ENCODE measurements at places on chromosomes 2 and 18. TPM values are rescaled to one million over a fixed set of nuclear protein-coding genes. Genes with fewer than 3 reads are reported as not detected.
A peak's percentile ranks its signal among the peaks of the same experiment; 100 is the strongest.

POTEI gene
- not detected for total RNA-seq

TM4SF20 gene
- not detected for total RNA-seq

FAP gene
- not detected for total RNA-seq

SH3RF3 gene
- total RNA-seq, result 0.12 TPM

SERPINB4 gene
- total RNA-seq, result not detected

FAM237A gene
- not detected for total RNA-seq

CYTIP gene
- total RNA-seq, result 358 TPM

SOWAHC gene
- total RNA-seq, result 0.05 TPM

PCGF1 gene
- 40.1 TPM for total RNA-seq

DNA sequence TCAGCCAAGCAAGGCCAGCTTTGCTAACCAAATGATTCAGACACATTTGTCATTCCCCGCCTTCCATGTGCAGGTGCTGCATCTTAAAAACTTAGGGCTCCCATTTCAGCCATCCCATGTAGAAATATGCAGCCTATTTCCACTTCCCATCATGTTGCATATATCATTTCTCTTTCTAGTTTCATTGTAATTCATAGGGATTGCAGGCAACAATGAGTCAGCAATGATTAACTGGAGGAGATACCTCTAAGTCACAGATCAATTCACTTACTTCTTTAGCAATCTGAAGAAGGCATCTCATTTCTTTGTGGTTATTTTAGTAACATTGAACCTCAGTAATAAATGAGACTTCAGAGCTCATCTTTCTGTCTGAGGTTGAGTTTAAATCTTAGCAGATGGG lies 276.1 kb upstream of the PKDCC start:
- H3K27me3 ChIP-seq, result no peaks in the 10 kb centered on the region
- H3K4me1 ChIP-seq, result no peaks in the 10 kb centered on the region
- H3K36me3 ChIP-seq, result no peaks in the 10 kb centered on the region
- no peak for DNase-seq
- no peak overlapping the region for H3K4me3 ChIP-seq

- no peaks in the 10 kb centered on the region for H3K4me1 ChIP-seq
- no peak for DNase-seq
- no peaks in the 10 kb centered on the region for H3K27me3 ChIP-seq
- no peak overlapping the region for H3K4me3 ChIP-seq
- H3K36me3 ChIP-seq, result no peaks in the 10 kb centered on the region
- H3K27ac ChIP-seq, result no peak overlapping the region
These were observed 257.3 kb downstream of the MYCN start for GRCh38 chr2:16197504-16198147.

DNA sequence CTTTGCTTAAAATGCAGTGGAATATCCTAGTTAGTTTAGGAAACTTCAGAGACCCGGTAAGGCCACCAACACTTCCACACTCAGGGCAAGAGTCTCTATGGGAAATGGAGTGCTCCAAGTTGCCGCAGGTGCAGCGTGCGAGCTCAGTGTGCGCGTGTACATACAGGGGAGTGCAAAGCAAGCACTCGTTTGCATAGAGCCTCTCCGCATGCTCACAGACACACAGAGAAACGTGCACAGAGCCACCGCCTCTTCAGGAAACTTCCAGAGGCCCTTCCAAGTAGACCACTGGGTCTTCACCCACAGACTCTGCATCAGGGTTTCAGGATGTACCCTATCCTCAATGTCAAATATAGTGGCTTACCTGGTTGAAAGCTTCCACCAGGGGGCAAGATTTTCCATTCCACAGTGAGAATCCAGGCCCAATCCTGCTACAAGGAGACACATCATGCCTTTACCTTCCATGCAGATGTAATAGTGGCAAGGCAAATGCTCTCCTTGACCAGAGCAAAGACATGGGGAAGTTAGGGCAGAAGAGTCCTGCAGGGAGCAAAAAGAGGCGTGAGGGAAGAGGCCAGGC lies 513.0 kb upstream of the MYT1L start:
- H3K27ac ChIP-seq, result no peak overlapping the region
- H3K27me3 ChIP-seq, result peaks cover 6% of the 10 kb centered on the region

DNA sequence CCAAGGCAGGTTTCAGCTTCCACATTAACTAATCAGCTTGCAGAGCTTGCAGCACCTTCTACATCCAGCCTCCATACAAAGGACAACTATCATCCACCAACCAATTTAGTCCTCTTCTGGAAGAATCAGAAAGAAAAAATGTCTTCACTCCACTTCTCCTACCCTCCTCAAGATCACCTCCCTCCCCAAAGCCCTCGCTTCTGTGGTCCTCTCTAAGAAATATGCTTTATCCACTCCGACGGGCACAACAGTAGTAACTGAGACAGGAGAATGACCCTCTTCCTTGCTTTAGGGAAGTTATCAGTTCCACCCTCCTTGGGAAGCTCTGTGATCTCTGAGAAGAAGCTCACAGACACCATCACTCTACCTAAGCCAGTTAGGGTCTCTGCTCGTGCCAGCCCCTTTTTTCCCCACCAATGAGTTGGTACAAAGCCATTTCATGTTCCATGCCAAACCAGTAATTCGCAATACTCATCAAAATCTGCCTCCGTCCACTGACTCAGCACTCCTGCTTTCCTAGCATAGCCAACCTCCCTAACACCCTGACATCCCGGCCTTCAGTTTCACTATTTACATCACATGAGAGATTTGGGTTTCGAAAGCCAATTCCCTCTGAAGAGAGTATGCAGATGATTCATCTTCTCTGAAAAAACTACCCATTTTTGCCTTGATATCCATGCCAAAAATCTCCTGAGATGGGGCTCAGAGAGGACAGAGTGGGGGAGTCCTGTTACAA lies 114.1 kb upstream of the PKDCC start:
- no peaks in the 10 kb centered on the region for H3K4me1 ChIP-seq
- no peaks in the 10 kb centered on the region for H3K36me3 ChIP-seq
- no peak for DNase-seq
- H3K27ac ChIP-seq, result no peak overlapping the region
- H3K4me3 ChIP-seq, result no peak overlapping the region
- H3K27me3 ChIP-seq, result no peaks in the 10 kb centered on the region

- no peak overlapping the region for H3K4me3 ChIP-seq
- no peak for DNase-seq
- no peaks in the 10 kb centered on the region for H3K4me1 ChIP-seq
- H3K27me3 ChIP-seq, result no peaks in the 10 kb centered on the region
- H3K36me3 ChIP-seq, result no peaks in the 10 kb centered on the region
These were observed 1143.5 kb upstream of the CELF4 start for GRCh38 chr18:38709122-38709521.

DNA sequence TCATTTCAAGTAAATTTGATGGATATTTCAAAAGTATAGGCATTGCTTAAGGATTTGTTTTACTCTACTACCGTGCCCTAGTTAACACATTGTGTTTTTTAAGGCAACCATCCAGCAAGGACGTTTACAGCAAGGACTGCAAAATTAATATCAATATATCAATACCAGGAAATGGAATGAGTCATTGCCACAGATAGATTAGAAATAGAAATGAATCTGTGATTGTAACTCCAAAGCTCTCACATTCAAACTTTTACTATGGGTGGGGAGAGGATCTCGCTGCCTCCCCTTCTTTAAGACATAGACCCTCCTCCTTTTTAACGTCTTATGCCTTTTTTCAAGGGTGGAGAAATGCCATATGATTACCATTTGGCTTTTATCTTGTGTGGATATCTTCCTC lies 3.8 kb downstream of the CD28 start:
- H3K4me3 ChIP-seq, result no peak overlapping the region
- H3K36me3 ChIP-seq, result no peaks in the 10 kb centered on the region
- H3K4me1 ChIP-seq, result peaks cover 12% of the 10 kb centered on the region
- no peak overlapping the region for H3K27ac ChIP-seq
- DNase-seq, result no peak

DNA sequence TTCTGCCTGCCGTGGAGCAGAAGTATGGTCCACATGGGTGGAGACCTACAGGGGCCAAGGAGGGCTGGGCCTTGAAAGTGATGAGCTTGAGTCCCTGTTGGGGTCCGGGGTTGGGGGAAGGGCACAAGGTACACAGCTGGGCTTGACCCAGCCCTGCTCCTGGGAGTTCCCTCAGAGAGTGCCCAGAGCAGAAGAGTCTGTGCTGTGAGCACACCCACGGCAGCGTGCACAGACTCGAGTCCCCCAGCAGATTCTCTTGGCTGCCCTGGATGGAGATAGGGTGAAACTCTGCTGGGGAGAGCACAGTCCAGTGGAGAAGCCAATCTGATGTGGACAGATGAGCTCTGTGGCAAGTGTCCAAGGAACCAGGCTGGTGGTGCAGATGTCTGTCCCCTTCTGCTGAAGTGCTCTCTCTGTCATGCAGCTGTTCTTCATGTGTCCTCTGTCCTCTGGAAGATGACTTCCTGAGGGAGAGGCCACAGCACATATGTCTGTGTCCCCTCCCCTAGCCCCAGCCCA lies 27.5 kb downstream of the INPP4A start:
- no peak overlapping the region for H3K27ac ChIP-seq
- H3K4me3 ChIP-seq, result no peak overlapping the region
- no peaks in the 10 kb centered on the region for H3K36me3 ChIP-seq
- no peaks in the 10 kb centered on the region for H3K27me3 ChIP-seq

GRCh38 chr18:45282101-45282812 lies 333.0 kb upstream of the SLC14A2 start:
- no peaks in the 10 kb centered on the region for H3K36me3 ChIP-seq
- no peak overlapping the region for H3K27ac ChIP-seq
- H3K27me3 ChIP-seq, result no peaks in the 10 kb centered on the region
- H3K4me3 ChIP-seq, result no peak overlapping the region
- DNase-seq, result no peak
- H3K4me1 ChIP-seq, result no peaks in the 10 kb centered on the region

DNA sequence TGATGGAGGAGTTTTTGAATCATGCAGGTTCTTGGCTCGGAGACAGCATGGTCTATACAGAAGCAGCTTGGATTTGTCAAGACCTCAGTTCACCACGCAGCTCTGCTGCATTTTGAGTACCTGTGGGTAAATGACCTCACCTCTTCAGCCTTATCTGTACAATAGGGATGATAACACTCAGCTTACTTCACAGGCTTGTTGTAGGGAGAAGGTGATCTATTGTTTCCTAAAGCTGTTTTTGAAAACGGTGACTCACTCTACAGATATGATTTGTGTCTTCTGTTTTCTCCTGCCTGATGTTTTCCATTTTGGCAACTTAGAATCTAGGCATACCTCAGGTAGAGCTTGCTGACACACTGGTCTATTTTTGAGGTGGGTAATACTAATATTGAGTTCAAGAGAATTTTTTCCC lies 80.3 kb downstream of the FMNL2 start:
- no peak overlapping the region for H3K4me3 ChIP-seq
- no peaks in the 10 kb centered on the region for H3K36me3 ChIP-seq
- peaks cover 4% of the 10 kb centered on the region for H3K27me3 ChIP-seq

GRCh38 chr2:43041661-43042360 lies 184.6 kb downstream of the ZFP36L2 start:
- H3K4me1 ChIP-seq, result peaks cover 4% of the 10 kb centered on the region
- no peak for DNase-seq
- H3K27ac ChIP-seq, result no peak overlapping the region
- no peaks in the 10 kb centered on the region for H3K36me3 ChIP-seq

- peaks cover 2% of the 10 kb centered on the region for H3K36me3 ChIP-seq
- DNase-seq, result no peak
- no peak overlapping the region for H3K27ac ChIP-seq
- H3K4me3 ChIP-seq, result no peak overlapping the region
These were observed 39.0 kb upstream of the ZFP36L2 start for GRCh38 chr2:43265421-43265820.

GRCh38 chr2:2825516-2826208 lies 494.6 kb upstream of the MYT1L start:
- H3K4me1 ChIP-seq, result no peaks in the 10 kb centered on the region
- H3K27me3 ChIP-seq, result no peaks in the 10 kb centered on the region
- no peak for DNase-seq
- H3K36me3 ChIP-seq, result no peaks in the 10 kb centered on the region

DNA sequence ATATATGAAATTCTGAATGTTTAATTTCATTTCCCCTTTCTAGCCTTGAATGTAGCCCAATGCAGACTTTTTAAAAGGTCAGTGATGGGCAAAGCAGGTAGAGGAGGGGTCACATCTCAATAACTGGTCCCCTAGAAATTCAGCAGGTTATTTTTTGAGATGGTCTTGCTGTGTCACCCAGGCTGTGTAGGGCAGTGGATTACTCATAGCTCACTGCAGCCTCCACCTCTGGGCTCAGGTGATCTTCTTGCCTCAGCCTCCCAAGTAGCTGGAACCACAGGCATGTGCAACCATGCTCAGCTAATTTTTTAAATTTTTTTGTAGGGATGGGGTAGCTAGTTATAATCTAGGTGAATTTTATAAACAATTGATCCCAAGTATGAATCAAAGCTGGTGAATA lies 8.8 kb downstream of the IAH1 start:
- H3K27me3 ChIP-seq, result no peaks in the 10 kb centered on the region
- peaks cover 75% of the 10 kb centered on the region for H3K36me3 ChIP-seq
- no peaks in the 10 kb centered on the region for H3K4me1 ChIP-seq
- H3K27ac ChIP-seq, result no peak overlapping the region
- DNase-seq, result no peak
- no peak overlapping the region for H3K4me3 ChIP-seq

GRCh38 chr18:2979871-2980790 lies 32.8 kb downstream of the LPIN2 start:
- peaks cover 76% of the 10 kb centered on the region for H3K4me1 ChIP-seq
- H3K27me3 ChIP-seq, result no peaks in the 10 kb centered on the region
- H3K4me3 ChIP-seq, result peak overlapping the region; percentile 27
- H3K36me3 ChIP-seq, result no peaks in the 10 kb centered on the region
- peak overlapping the region; percentile 78 for H3K27ac ChIP-seq

GRCh38 chr2:3126911-3127621 lies 250.6 kb downstream of the EIPR1 start:
- H3K27ac ChIP-seq, result no peak overlapping the region
- no peaks in the 10 kb centered on the region for H3K36me3 ChIP-seq
- no peaks in the 10 kb centered on the region for H3K27me3 ChIP-seq
- H3K4me1 ChIP-seq, result peaks cover 21% of the 10 kb centered on the region
- H3K4me3 ChIP-seq, result no peak overlapping the region

GRCh38 chr2:144279165-144279564 lies 240.8 kb downstream of the ZEB2 start:
- no peak overlapping the region for H3K27ac ChIP-seq
- H3K36me3 ChIP-seq, result no peaks in the 10 kb centered on the region
- no peak for DNase-seq

DNA sequence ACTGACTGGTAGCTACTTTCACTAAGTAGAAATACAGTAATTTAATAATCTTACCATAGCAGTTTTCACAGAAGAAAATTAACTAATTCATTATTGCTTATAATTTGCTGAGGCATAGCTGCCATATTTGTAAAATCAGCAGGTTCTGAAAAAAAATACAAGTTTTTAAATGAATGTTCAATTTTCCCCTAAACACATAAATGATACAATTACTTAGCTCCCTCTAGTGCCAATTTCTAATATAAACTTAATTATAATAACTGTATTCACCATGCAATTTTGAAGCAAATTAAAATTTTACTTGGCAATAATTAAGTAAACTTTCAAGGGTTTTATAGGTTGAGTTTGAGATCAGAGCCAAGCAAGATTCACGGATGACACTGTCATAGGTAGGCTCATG lies 1321.6 kb upstream of the ACVR2A start:
- no peaks in the 10 kb centered on the region for H3K27me3 ChIP-seq
- DNase-seq, result no peak
- H3K4me3 ChIP-seq, result no peak overlapping the region
- no peak overlapping the region for H3K27ac ChIP-seq
- H3K36me3 ChIP-seq, result no peaks in the 10 kb centered on the region
